CD4-positive, alpha-beta T cell treated with Interleukin-17A for 1 hour (primary cell): ENCODE measurements at places on chromosomes 11 and 22.
A peak's percentile ranks its signal among the peaks of the same experiment; 100 is the strongest.

DNA sequence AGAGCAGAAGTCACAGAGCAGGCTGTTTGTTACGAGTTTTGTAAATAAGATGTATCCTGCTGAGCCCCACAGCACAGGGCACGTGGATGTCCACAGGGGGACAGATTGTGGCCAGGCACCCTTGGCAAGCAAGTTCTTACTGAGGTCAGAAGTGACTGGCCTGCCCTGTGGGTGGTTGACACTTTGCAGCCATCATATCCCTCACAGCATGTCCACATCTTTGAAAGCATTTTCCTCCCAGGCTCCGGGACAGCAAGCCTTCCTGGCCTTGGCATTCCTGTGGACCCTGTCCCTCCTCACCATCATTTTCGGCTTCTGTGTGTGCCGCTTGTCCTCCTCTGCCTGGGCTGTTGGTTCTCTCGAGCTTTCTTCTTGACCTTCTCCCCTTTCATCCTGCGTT lies 189.5 kb downstream of the TBC1D22A start:
- no peak for DNase-seq

- DNase-seq = no peak
Observed at GRCh38 chr11:79973721-79974617, 533.1 kb upstream of the TENM4 start.

- no peak for DNase-seq
Observed at GRCh38 chr11:27717377-27717776, 17.1 kb upstream of the BDNF start.

DNA sequence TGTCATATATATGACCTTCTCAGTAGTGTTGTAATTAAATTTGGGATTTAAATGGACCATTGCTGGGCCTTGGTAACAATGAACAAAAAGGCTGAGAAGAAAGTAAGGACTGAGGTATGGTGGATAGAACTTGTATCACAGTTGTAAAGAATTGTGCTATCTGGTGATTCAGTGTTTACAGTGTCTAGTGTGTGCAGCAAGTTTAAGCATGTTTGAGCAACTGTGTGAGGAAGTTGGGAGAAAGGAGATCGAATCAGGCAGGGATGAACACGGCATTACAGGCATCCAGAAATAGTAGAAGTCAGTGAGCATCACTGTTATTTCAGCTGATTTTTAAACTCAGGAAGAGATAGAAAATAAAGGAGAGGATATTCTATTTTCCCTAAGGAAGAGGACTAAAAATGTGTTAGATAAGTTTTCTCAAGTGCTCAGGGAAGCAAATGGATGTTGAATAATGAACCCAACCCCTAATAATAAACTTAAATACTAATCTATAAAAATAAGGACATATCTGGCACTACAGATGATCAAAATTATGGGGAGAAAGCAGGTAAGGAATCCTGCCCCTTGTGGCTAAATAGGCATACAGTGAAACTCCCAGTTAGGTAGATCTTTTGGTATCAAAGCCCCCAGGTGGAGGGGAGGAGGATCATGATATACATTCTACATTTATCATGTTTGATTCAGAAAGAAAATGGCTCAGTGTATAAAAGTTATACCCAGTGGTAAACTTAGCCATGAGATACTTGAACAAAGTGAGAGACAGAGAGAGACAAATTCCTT lies 361.0 kb upstream of the ANO3 start:
- DNase-seq = no peak

DNA sequence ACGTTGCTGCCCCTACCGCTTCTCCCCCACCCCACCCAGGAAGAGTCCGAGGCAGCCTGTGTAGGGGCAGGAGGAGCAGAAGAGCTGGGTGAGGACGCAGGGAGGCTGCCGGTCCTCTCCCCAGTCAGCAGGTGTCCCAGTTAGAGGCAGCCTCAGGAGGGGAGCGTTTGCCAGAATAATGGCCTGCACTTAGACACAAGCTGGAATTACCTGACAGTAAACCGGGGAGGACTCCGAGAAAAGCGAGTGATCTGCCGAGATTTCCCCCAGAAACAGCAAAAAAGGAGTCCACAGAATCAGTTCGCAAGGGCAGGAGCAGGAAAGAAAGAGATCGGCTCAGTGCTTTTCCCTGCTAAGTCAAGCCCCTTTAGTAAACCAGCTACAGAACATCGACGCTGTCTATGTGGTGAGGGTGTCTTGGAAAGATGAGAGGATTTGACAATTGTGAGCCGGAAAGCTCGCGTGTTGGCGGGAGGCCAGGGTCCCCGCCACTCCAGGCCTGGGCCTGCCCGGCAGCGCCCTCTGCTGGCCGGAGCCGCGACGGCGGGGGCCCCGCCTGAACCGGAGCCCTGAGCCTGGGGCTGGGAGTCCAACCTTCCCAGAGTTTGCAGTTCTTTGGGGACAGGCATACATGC lies 17.7 kb upstream of the THRSP start:
- DNase-seq = peak; percentile 65

GRCh38 chr11:63155794-63156193 lies 11.8 kb upstream of the SLC22A24 start:
- DNase-seq = no peak

DNA sequence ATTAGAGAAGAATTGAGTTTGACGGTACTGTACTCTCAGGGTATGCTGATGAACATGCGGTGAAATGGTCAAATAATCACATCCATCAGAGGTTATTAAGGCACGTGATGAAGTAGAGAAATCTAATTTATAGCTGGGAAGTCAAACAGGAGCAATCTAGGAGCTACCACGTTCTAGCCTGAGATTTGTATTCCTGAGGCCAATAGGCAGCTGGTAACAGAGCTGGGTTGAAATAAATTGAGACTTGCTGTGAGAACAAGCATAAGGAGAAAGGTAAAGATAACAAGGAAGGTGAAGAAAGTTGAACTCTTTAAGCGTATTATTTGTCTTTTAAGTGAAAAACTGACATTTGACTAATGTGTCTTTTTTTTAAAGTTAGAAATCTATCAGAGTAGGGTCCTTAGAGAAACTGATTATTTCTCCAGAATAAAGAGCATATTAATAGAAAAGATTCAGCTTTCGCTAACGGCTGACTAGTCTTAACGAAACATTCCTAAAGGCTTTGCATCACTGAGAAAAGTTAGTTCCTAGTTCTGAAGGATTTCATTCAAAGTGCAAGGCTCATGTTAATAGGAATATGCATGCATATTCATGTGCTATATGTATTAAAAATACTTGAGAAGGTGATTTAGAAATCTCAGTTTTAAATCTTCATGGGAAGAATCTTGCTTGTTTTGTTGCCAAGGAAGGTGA lies 5.2 kb upstream of the WEE1 start:
- no peak for DNase-seq

GRCh38 chr11:32439501-32440210 lies 4.3 kb upstream of the WT1 start:
- no peak for DNase-seq

- DNase-seq = no peak
Observed at GRCh38 chr22:25829237-25829636, 87.2 kb downstream of the MYO18B start.

- DNase-seq = no peak
Observed at GRCh38 chr11:3622521-3622920, 19.3 kb downstream of the ART5 start.

DNA sequence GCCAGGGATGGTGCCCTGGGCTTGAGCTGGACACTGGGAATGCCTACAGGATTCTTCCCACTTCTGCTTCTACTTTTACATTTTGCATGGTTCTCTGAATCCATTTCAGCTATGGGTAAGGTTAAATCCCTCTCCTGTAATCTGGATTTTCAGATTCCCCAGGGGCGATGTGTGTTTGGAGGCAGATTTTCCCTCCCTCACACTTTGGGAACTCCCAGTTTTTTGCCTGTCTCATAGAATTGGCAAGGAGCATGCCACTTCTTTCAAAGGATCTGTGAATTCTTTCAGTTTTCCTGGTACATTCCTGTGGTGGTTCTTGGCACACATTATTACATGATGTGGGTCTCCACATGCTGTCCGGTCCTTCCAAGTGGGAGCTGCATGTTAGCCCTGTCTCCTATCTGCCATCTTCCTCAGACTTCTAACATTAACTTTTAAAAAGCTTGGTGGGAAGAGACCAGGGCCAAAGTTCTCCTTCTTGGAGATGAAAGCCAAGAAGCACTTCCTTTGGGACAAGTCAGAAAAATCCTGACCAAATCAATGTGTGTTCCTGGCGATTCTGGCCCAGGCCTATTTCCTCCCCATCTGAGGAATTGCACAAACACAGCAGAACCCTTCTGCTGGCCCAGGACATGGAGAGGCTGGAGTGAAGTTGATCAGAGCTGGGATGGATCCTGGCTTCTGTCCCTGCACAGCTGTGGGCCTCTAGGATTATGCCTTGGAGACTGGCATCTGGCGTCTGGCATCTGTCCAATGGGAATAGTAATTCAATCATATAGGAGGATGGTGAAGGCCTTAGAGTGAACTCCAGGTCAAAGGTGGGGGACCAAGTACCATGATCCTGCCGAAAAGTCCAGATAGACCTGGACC lies 5.4 kb upstream of the APOL2 start:
- no peak for DNase-seq

DNA sequence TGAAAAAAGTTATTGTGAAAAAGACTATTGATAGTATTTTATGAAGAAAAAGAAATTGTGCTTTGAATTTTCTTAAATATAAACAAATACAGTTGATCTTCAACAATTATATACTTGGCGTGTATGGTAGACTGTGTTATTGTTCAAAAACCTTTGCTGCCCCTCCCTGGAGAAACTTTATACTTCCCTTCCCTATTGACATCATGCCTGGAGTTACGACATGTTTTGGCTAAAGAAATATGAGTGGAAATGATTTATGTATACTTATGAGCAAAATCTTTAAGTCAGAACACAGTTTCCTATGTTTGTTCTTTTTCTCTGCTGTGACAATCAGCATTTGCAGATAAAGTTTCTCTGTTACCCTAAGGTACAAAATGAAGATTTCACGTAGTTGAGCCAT lies 243.8 kb downstream of the TMEM135 start:
- no peak for DNase-seq
